ENCODE measurements at places on chromosomes 7 and 10.

DNA sequence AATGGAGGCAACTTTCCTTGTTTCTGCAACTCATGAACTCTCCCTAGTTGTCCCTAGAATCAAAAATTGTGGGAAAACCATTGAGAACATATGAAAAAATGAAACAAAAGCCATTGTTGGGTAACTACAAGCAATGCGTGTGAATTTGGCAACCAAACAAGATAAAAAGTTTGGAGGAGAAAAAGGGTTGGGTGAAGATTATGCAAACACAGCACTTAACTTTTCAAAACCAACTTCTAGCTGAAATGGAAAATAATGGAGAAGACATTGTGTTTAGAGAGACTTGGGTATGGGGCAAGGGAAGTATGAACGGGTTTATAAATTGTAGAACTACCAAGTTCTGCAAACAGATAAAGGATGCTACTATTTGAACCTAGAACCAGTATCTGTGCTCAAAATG, 89.0 kb upstream of the SVIL start:
- no peak for DNase-seq

GRCh38 chr7:128938544-128939074, 882 bp downstream of the IRF5 start:
- no peak for DNase-seq

DNA sequence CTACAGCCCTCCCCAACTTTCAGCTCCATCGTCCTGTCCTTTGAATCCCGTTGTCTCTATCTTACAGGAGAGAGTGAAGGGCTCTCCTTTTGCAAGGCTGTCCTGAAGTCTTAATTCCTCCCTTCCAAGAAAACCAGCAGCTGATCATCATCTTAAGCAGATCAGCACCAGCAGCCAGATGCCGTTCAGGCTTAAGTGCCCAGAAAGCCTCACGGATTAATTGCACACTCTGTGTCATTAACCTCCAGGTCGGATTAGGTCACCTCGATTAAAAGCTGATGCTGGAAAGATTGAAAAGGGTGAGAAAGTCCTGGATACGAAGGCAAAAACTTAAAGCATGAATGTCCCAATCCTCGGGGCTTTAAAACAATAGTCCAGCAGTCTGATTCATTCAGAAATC, 24.8 kb upstream of the ADARB2 start:
- DNase-seq, result no peak

DNA sequence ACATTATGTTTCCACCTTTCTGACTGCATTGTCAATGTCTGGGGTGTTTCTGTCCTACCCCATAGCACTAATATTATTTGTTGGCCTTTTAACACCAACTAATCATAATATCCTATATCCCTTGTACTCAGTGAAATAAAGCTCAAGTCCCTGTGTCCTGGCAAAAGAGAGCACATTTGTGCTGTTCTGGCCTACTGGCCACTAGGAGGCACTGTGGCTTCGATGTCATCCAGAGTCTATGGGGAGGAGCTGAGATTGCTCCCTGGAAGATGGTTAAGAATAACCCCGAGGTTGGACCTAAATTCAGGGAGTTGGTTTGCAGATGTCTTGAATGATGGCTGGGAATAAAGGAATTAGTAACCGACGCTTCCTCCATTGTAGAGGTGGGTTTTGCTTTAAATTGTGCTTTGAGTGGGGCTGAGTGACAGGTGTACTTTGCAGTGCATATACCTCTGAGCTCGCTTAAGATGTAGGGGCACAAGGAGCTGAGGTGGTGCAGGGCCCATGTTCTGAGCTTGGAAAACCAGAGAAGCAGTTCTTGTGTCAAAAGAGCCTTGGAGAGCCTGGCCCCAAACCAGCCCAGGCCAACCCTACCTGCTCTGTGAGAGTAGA, 191.2 kb upstream of the PRSS1 start:
- DNase-seq, result peak; percentile 48

- DNase-seq, result no peak
These were observed 16.6 kb downstream of the MINDY3 start for GRCh38 chr10:15843695-15844094.

GRCh38 chr7:48959676-48960075, 35.3 kb downstream of the CDC14C start:
- DNase-seq, result no peak

DNA sequence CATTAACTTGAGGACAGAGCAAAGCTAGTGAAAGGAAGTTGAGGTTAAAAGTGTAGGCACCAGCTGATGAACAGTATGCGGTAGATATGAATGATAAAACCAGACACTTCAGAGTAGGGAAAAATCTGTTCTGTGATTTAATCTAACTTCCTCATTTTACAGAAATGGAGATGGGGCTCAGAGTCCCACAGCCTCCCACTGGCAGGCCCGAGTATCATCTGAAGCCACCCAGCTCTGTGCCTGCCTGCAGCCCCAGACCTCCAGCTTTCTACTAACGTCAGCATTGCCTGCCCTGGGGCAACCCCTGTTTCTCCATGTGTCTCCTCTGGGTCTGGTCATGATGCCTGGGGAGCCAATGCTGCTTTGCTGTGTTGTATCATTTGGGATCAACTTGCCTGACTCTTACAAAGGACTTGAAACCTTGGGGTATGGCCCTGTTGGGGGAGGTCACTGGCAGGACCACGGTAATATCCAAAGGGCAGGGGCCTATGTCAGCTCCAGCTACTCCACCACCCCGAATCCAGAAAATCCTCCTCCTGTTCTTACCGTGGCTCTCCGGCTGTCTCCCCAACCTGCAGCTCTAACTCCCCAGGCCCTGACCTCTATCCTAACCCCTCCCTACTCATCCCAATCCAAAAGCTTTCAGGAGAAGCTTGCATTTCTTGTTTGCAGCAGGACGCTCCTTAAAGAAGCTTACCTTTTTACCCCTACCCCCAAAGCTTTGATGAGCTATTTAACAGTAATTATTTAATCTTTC, 56.2 kb upstream of the NPY start:
- no peak for DNase-seq

DNA sequence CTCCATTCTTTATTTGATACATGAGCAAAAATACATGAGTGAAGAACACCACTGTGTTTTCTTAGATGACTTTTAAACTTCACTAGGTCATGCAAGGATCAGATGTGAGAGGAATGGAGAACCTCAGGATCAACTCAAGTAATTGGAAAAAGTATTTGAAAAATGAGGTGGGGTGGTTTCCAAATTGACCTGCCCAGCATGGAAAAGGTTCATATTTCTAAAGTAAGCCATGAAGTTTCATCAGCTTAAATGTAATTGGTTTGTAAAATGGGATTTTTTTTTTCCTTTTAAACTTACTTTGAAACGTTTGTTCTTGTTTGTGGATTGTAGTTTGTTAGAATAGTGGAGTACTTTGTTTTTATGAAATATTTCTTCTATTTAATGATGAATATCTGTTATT, 134.8 kb downstream of the MLLT10 start:
- no peak for DNase-seq

- no peak for DNase-seq
These were observed 52.3 kb downstream of the RBM20 start for GRCh38 chr10:110696436-110696835.

DNA sequence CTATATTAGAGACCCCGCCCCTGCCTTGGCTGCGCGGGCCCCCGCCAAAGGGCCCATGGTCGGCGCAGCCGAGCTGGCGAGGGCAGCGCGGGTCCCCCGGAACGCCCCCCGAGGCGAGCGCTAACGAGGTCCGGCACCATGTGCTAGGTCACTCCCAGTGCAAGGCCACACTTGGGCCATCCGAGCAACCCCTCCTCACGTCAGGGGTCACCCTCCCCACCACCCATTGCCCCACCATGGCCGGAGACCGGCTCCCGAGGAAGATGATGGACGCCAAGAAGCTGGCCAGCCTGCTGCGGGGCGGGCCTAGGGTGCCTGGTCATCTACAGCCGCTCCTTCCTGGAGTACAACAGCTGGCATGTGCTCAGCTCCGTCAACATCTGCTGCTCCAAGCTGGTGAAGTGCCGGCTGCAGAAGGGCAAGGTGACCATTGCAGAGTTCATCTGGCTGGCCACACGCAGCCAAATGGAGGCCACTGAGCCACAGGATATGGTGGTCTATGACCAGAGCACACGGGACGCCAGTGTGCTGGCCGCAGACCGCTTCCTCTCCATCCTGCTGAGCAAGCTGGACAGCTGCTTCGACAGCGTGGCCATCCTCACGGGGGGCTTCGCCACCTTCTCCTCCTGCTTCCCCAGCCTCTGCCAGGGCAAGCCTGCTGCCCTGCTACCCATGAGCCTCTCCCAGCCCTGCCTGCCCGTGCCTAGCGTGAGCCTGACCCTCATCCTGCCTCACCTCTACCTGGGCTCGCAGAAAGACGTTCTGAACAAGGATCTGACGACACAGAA, 12.4 kb upstream of the SEC24C start:
- no peak for DNase-seq

DNA sequence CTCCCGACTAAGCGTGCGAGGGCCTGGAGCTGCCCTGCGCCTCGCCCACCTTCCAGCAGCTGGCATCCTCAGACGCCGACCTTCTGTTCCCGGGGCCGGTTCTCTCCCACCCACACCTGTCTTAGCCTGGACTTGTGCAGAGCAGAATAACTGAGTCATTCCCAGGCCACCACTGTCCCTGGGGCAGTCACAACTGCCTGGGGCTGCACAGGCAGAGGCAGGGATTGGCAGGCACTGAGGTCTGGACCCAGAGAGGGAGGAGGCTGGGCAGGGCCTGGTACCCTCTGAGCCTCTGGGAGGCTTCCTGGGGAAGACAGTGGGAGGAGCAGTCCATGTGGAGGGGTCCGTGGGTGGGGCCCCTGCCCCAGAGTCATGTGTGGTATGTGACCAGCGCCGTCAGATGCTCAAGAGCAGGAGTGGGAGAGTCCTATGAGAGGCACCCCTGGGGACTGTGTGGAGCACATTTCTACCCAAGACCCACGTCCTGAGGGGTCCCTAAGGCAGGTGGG, 74.3 kb downstream of the NKX6-2 start:
- DNase-seq, result no peak

- no peak for DNase-seq
These were observed 222.9 kb downstream of the MTERF1 start for GRCh38 chr7:91657483-91658071.

GRCh38 chr7:78083476-78084120, 285.0 kb downstream of the PHTF2 start:
- no peak for DNase-seq

GRCh38 chr7:23476286-23477156, 6.2 kb upstream of the IGF2BP3 start:
- DNase-seq, result no peak

- DNase-seq, result no peak
These were observed 163.5 kb upstream of the TMEM72 start for GRCh38 chr10:44747593-44748172.

GRCh38 chr7:103592844-103593243, 146.8 kb upstream of the SLC26A5 start:
- no peak for DNase-seq

- DNase-seq, result no peak
These were observed 43.4 kb downstream of the PPIF start for GRCh38 chr10:79390551-79391229.

GRCh38 chr10:75398200-75398691, 3.3 kb downstream of the ZNF503 start:
- DNase-seq, result no peak

- DNase-seq, result no peak
These were observed 62.2 kb downstream of the PPP1R9A start for GRCh38 chr7:94969434-94970084.

DNA sequence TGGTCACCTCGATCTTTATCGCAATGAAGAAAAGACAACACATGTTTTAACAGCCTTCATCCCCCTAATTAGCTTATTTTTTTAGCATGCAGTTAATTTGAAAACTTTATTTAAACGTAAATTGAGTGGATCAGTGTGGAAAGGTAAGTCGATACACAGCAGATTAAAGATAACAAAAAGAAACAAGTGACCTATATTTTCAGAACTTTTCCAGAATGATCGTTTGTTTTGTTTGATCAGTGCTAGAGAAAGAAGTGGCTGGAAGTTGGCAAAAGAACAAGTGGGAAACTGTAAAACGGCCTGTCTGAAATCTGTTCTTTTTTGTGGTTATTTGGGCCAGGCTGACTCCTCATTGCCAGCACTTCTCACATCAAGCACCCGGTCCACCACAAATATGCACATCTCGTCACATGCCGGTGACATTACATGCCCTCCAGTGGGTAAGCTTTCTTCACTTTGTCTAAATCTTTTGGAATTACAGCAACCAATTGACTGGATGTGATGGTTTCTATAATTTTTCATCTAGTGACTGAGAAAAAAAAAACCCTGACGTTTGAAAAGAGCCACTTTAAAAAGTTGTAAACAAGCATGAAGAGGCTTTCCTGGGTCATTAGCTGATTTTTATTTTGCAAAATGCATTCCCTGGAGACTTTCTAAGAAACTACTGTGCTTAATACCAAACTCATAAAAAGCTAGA, 33.2 kb downstream of the C7orf33 start:
- peak; percentile 44 for DNase-seq

- DNase-seq, result no peak
These were observed 49.4 kb upstream of the LRRN3 start for GRCh38 chr7:111041577-111041976.

DNA sequence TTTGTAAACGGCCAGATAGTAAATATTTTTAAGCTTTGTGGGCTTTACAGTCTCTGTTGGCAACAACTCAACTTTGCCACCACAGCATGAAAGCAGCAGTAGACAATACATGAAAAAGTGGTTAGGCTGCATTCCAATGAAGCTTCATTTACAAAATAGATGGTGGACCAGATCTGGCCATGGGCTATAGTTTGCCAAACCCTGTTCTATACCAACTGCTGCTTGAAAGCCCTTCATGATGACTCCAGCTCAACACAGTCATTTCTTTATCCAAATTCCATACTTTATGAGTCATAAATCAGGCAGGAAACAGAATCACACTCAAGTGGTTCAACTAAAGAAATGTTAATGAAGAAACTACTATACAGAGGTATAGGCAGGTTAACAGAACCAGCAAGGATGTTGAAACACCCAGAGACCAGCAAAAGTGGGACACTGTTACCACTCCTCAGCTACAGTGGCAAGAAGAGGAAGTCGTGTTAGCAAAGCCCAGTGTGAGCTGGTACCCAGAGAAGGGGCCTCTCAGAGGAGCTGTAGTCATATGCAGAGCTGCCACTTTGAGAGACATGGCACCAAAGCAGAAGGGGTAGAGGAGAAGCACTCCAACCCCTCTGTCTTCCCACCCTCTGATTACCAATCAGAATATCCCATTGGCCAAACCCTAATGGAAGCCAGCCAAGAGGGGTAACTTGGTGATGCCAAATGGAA, 72.5 kb downstream of the PRLHR start:
- DNase-seq, result no peak

All from NK-92 treated with Interleukin-12 subunit alpha and Interleukin-12 subunit beta, amount 100 ng/mL, for 24 hours (cell line).